ENCODE measurements at places on chromosomes 7 and 10.

- no peak overlapping the region for H3K4me3 ChIP-seq
- no peaks in the 10 kb centered on the region for H3K27me3 ChIP-seq
- no peaks in the 10 kb centered on the region for H3K4me1 ChIP-seq
These were observed 50.9 kb downstream of the ZNF467 start for GRCh38 chr7:149722356-149722957.

- no peaks in the 10 kb centered on the region for H3K4me1 ChIP-seq
- no peaks in the 10 kb centered on the region for H3K27me3 ChIP-seq
- no peak overlapping the region for H3K4me3 ChIP-seq
- peak; percentile 69 for DNase-seq
These were observed 32.4 kb upstream of the MTPN start for GRCh38 chr7:136009488-136010079.

GRCh38 chr7:138980563-138981291 is 462 bp downstream of the KIAA1549 start:
- peak; percentile 37 for DNase-seq
- peaks cover 28% of the 10 kb centered on the region for H3K4me1 ChIP-seq
- H3K36me3 ChIP-seq: no peaks in the 10 kb centered on the region
- no peak overlapping the region for H3K27ac ChIP-seq
- peak overlapping the region; percentile 64 for H3K4me3 ChIP-seq

DNA sequence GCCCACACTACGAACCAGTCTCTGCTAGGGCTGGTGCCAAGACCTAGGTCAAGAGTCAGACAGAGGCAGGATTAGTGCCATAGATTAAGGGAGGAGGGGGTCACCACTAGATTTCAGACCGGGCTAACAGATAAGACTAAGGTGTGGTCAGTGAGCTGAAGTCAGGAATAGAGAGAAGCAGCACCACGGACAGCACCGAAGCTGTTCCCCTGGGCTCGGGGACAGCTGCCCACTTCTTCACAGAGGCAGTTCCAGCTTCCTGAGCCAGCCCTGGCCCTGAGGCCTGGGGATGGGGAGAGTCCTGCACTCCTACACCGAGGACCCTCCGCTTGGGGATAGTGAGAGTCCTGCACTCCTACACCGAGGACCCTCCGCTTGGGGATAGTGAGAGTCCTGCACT is 11.2 kb upstream of the JAKMIP3 start:
- DNase-seq: peak; percentile 79
- H3K27me3 ChIP-seq: no peaks in the 10 kb centered on the region
- no peak overlapping the region for H3K27ac ChIP-seq
- no peaks in the 10 kb centered on the region for H3K36me3 ChIP-seq

DNA sequence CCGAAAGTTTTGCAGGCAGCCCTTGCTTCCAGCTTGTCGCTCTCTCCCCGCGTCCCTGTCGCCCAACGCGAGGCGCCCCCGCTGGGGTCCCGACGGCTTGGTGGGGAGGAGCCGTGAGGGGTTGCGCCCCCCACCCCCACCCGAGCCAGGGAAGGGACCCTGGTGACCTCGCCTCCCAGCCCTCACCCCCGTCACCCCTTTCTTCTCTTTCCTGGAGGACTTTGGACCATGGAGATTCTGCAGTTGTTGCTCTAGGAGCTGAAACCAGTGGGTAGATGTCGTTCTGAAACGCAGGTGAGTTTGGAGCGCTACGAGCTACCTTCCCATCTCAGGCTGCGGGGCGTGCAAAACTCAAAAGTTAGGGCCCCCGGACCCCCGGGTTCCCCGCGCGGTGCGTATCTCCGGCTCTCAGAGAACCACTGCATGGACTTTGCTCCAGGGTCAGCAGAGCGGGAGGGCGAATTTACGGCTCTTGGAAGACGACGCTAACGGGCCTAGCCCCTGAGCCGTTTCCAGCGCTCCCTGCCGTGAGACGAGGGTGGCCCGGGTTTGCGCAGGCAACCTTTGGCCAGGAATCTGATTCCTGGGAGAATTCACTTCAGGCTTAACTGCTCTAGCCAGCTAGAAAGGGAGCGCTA is 684 bp upstream of the ATXN7L1 start:
- peak overlapping the region; percentile 58 for H3K4me3 ChIP-seq
- H3K27ac ChIP-seq: no peak overlapping the region
- H3K27me3 ChIP-seq: peaks cover 25% of the 10 kb centered on the region
- H3K4me1 ChIP-seq: peaks cover 20% of the 10 kb centered on the region

DNA sequence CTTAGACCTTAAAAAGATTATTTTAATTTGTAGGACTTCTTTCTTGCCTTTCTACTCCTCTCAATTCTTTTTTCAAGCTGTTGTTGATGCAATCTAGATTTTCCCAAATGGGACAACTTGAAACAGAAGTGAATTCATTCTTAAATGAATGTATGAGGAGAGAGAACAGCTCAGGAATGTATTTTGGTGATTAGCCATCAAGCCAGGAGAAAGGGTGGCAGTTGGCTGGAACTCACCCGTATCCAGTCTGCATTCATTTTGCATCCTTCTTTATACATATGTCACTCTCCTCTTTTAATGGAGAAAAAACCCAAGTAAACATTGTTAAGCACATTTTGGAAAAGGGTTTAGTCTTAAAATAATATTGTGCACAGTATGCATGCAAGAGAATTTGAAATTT is 251.3 kb downstream of the REEP3 start:
- DNase-seq: no peak
- no peak overlapping the region for H3K27ac ChIP-seq
- H3K4me3 ChIP-seq: no peak overlapping the region
- H3K4me1 ChIP-seq: no peaks in the 10 kb centered on the region
- no peaks in the 10 kb centered on the region for H3K36me3 ChIP-seq
- no peaks in the 10 kb centered on the region for H3K27me3 ChIP-seq

DNA sequence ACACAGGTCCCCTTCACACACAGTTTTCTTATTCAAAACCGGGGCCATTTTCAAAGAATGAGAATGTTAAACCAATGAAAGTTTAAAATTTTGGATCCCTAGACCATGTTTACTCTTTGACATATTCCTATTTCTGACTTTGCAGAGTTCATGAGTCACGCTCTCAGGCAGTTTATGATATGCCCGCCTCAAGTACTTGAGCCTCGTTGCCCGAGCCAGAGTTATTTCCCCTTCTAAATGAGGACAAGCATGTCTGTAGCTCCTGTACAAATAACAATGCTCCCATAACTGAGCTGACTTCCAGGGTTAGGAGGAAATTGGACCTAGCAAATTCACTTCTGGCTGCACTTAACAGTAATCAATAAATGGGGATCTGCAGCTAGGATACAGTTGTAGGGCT is 87.9 kb upstream of the PDE1C start:
- H3K4me1 ChIP-seq: no peaks in the 10 kb centered on the region
- DNase-seq: no peak
- no peak overlapping the region for H3K27ac ChIP-seq
- H3K36me3 ChIP-seq: no peaks in the 10 kb centered on the region
- H3K27me3 ChIP-seq: no peaks in the 10 kb centered on the region

GRCh38 chr7:114952296-114952695 is 30.4 kb downstream of the MDFIC start:
- no peak for DNase-seq
- H3K36me3 ChIP-seq: no peaks in the 10 kb centered on the region
- H3K27me3 ChIP-seq: no peaks in the 10 kb centered on the region
- no peak overlapping the region for H3K4me3 ChIP-seq
- no peak overlapping the region for H3K27ac ChIP-seq

DNA sequence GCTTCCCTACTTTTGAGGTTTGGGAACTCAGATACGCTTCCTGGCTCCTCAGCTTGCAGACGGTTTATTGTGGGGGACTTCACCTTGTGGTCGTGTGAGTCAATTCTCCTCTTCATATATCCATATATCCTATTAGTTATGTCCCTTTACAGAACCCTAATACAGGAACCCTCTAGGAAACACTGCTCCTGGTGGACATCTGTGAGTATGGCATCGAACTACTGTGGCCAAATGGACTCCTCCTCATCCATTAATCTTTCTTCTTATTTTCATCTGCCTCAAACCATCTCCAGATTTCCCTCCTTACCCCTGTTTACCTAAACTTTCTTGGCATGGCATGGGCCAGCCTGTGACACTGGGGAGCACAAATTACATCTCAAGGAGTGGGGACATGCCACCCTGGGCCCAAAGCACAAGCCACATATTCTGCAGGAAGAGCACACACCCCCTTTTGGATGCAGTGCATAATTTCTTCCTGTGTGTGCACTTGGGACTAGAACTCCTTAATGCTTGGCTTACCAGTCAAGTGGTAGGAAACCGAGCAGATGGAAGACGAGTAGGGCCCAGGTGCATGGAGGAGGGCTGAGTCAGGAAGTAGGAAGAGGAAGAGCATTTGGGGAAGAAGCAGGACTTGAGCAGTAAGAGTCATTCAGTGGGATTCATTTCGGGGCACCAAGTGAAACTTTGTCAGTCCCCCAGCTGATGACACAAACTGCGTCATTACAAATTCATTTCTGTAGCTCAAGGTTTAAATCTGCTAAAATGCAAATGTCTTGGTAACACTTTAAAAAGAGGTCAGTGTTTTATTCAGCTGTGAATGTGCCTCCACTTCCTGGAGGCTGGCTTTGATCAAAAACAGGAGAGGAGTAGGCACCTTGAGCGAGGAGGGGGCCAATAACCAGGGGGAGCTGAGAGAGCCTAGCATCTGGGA is 80.8 kb upstream of the PLXNA4 start:
- peaks cover 4% of the 10 kb centered on the region for H3K27me3 ChIP-seq
- no peaks in the 10 kb centered on the region for H3K36me3 ChIP-seq
- H3K4me3 ChIP-seq: no peak overlapping the region
- no peak overlapping the region for H3K27ac ChIP-seq

GRCh38 chr7:41921453-41921981 is 218.6 kb upstream of the INHBA start:
- H3K36me3 ChIP-seq: no peaks in the 10 kb centered on the region
- H3K4me1 ChIP-seq: no peaks in the 10 kb centered on the region
- no peak overlapping the region for H3K4me3 ChIP-seq
- DNase-seq: no peak

DNA sequence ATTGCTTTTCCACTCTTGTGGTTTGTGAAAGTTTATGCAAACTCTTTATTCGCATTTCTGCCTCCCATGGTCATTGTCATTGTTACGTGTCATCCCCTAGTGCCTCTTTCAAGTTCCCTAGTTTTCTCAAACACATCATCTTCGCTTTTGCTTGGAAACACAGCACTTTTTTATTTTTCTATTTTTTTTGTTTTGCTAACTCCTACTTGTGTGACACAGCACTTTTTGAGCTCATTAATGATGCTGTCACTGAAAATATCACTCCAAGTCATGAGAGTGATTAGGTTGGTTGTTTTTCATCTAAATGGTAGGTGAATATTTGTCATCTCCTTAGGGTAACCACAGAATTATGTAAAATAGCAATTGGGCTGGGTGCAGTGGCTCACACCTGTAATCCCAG is 8.5 kb upstream of the STX1A start:
- no peak overlapping the region for H3K4me3 ChIP-seq
- DNase-seq: no peak
- H3K27me3 ChIP-seq: no peaks in the 10 kb centered on the region
- H3K27ac ChIP-seq: no peak overlapping the region

DNA sequence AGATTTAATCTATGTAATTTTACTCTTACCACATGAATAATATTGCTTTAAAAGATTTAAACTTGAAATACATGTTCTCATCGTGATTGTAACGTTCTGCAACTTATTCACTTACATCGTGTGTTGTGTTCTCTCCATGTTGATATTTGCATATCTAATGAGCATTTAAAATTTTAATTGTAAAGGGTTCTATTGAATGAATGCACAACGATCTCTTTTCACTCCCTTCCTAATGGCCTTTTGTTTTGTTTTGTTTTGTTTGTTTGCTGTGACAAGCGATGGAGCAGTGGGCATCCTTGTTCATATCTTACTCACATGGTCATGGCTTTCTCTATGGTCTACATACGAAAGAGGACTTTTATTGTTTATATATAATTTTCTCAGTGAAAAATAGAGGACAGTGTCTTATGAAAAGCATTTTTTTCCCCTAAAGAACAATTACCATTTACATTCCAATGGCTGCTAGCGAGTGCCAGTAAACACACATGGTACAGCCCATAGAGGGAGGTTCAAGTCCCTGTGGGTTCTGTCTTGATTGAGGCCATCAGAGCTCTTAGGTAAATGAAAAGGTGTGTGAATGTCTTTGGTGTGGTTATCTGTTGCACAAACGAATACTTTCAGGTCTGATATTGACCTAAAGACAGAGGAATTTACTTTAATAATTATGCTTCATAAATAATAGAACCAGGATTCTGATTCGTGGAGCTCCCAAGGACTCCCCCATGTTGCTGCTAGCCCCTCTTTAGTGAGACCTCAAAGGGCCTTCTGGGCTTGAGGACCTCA is 32.4 kb downstream of the BTBD16 start:
- H3K27me3 ChIP-seq: no peaks in the 10 kb centered on the region
- no peak for DNase-seq
- H3K4me1 ChIP-seq: no peaks in the 10 kb centered on the region
- H3K36me3 ChIP-seq: no peaks in the 10 kb centered on the region
- no peak overlapping the region for H3K27ac ChIP-seq

GRCh38 chr10:5477948-5478693 is 21.2 kb downstream of the CALML5 start:
- H3K4me1 ChIP-seq: peaks cover 19% of the 10 kb centered on the region
- DNase-seq: no peak
- H3K36me3 ChIP-seq: no peaks in the 10 kb centered on the region
- H3K4me3 ChIP-seq: no peak overlapping the region
- H3K27me3 ChIP-seq: no peaks in the 10 kb centered on the region
- H3K27ac ChIP-seq: no peak overlapping the region

DNA sequence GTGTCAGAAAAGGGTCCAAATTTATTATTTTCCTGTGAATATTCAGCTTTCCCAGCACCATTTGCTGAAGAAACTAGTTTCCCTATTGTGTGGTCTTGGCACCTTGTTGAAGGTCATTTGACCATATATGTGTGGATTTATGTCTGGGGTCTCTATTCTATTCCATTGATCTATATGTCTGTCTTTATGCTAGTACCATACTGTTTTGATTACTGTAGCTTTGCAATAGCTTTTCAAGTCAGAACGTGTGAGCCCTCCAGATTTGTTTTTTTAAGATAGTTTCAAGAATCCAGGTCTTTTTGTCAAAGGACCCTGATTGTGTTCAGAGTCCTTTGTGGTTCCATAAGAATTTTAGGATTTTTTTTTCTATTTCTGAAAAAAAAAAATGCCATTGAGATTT is 79.0 kb upstream of the WAC start:
- no peaks in the 10 kb centered on the region for H3K27me3 ChIP-seq
- no peak overlapping the region for H3K4me3 ChIP-seq
- H3K4me1 ChIP-seq: peaks cover 9% of the 10 kb centered on the region
- no peak overlapping the region for H3K27ac ChIP-seq
- no peaks in the 10 kb centered on the region for H3K36me3 ChIP-seq

- no peak overlapping the region for H3K27ac ChIP-seq
- H3K36me3 ChIP-seq: no peaks in the 10 kb centered on the region
- peaks cover 21% of the 10 kb centered on the region for H3K4me1 ChIP-seq
- H3K27me3 ChIP-seq: no peaks in the 10 kb centered on the region
- DNase-seq: no peak
These were observed 112.0 kb downstream of the ANK3 start for GRCh38 chr10:60277656-60278055.

DNA sequence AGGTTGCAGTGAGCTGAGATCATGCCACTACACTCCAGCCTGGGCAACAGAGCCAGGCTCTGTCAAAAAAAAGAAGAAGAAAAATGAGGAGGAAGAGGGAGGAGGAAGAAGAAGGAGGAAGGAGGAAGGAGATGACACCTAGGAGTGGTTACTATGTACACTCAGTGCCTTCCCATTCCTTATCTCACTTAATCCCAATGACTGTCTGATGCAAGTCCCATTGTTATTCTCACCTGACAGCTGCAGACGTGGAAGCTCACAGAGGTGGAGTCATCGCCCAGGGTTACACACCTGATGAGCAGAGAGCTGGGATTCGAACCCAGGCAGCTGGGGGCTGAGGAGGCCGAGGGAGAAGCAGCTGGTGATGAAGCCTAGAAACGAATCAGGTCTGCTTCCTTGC is 258.8 kb downstream of the SNX10 start:
- no peaks in the 10 kb centered on the region for H3K27me3 ChIP-seq
- no peak for DNase-seq
- H3K27ac ChIP-seq: no peak overlapping the region
